ENCODE measurements at places on chromosomes 1 and 21.

GRCh38 chr1:53550201-53550741 is 91.1 kb downstream of the DMRTB1 start:
- no peak for DNase-seq

- DNase-seq = no peak
Measured at GRCh38 chr1:165365341-165365740, 8.8 kb upstream of the LMX1A start.

DNA sequence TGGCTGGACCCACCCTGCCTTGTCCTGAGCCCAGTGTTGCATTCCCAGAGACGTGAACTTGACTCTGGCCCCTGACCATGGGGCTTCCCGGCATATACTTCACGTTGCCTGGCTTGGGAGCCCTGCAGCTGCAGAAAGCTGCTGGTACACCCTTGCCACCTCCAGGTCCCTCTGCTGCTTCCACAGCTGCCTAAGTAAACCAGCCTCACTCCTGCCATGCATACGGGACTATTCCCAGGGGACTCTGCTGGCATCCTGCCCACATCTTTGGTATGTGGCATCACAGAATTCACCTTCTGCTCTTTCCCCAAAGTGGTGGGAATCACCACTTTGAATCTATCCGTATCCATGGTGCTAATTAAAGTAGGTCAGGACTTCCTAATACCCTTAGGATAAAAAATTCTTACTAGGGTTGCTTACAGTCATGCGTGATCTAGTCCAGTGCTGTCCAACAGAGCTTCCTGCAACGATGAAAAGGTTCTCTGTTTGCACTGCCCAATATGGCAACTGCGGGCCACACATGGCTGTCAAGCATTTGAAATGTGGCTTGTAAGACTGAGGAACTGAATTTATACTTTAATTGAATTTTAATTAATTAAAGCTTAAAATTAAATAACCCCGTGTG is 203.0 kb downstream of the GRIK3 start:
- no peak for DNase-seq

- no peak for DNase-seq
Measured at GRCh38 chr1:210883821-210884220, 250.1 kb downstream of the KCNH1 start.

- no peak for DNase-seq
Measured at GRCh38 chr1:15959424-15959823, 16.5 kb downstream of the ZBTB17 start.

GRCh38 chr1:93686504-93687250 is 5.0 kb upstream of the BCAR3 start:
- DNase-seq = no peak

DNA sequence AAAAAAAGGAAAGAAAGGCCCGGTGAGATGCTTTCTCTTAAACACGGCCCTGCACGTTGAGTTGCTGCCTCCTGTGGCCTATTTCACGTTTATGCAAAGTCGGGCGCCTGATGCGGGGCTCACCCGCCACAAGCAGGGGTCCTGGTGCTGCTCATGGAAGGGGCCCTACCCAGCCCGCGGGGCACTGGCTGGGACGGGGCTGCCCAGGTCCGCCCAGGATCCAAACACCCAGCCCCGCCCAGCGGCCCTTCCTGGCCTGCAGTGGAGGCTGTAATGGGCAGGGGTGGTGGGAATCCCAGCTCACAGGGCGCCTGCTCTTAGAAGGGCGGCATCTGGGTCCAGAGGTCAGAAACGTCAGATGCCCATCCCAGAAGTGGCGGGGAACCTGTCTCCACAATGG is 1.6 kb downstream of the COL6A2 start:
- DNase-seq = no peak

DNA sequence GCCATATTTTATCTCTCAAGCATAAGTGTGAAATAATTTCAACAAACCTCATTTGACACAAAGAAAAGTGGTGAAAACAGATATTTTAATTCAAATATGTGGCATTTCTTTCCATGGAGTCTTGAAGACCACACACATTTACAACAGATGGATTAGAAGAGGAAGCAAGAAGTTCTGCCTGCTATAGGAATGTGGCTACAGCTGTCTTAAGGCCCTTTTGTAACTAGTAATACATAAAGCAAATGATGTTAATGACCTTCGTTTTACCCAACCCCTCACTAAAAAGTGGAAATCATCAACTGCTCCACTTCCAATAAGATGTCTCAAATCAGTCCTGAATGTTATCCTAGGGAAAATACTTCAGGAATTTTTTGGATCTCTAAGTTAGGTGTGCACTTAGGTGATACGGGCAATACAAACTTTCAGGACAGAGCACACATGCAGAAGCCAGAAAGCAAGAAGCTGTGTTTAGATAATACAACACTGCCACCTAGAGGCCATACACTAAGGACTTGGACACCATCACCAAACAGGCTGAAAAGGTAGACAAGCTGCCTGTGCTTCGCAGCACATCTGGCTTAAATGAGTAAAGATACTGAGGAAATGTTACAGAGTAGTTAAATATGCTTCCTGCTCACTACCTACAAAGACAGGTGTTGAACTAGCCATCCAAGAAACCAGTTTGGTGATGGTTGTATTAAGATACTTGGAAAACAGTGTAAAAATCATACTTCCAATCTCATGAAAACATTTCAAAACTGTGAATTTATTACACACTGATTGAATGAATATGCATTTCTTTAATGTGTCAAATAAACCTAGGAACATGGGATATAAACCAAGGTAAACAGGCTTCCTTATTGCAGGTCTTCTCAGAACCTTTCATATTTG is 24.4 kb downstream of the RRAGC start:
- DNase-seq = no peak

- no peak for DNase-seq
Measured at GRCh38 chr1:219405531-219406331, 207.2 kb downstream of the ZC3H11B start.

GRCh38 chr21:30979054-30979453 is 59.2 kb downstream of the KRTAP19-8 start:
- DNase-seq = no peak

DNA sequence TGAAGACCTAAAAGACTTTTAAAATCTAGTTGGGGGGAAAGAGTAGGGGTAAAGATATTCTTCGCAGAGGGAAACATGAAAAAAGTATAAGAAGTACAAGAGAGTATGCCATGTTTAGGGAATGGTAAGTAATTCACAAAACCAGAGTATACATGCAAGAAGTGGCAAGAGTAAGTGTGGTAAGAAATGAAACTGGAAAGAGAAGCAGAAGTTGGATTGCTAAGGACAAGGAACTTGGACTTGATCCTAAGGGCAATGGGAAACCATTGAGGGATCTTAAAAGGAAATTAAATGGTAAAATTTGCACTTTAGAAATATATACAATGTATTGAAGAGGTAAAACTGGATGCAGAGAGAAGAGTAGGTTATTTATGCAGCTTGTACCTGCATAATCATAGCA is 9.2 kb upstream of the ZNF644 start:
- DNase-seq = no peak

GRCh38 chr1:237740846-237741245 is 149.9 kb downstream of the ZP4 start:
- no peak for DNase-seq

DNA sequence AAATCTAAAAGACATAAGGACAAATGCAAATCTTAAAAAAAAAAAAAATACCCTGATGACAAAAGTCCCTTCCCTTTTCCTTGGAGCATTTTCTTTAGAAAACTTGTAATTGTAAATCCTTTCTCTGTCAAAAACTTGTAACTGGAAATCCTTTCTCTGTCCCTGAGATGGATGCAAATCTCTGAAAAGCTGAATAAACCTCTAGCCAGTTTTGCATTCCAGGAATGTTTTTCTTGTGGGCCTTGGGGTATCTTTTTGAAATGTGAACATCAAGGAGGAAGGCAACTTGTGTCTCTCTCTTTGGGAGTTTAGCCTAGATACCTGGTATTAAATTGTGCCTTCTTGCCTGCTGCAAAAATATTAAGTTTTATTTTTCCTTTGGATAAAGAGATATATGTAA is 305.3 kb downstream of the KCNT2 start:
- DNase-seq = no peak

DNA sequence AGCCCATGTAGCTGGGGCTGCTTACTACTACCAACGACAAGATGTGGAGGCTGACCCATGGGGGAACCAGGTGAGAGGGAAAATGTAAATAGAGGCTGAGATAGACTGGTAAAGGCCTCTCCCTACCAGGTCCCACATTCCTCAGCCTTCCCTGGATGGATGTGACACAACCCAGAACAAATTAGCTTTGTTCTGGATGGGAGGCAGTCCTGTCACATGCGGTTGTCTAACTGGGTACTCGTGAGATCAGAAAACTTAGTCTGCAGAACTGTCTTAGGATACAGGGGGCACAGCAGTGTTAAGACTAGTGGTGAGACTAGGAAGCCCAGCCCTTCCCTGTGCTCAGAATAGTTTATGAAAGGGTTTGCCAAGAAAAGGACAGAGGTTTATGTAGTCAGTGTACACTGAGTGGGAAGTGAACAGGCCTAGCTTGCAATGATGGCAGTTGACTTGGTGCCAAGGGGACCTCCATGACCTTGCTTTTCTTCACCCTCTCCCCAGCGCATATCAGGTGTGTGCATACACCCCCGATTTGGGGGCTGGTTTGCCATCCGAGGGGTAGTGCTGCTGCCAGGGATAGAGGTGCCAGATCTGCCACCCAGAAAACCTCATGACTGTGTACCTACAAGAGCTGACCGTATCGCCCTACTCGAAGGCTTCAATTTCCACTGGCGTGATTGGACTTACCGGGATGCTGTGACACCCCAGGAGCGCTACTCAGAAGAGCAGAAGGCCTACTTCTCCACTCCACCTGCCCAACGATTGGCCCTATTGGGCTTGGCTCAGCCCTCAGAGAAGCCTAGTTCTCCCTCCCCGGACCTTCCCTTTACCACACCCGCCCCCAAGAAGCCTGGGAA is 8.4 kb downstream of the MMACHC start:
- no peak for DNase-seq

GRCh38 chr21:17451364-17451891 is 61.4 kb upstream of the CXADR start:
- no peak for DNase-seq

DNA sequence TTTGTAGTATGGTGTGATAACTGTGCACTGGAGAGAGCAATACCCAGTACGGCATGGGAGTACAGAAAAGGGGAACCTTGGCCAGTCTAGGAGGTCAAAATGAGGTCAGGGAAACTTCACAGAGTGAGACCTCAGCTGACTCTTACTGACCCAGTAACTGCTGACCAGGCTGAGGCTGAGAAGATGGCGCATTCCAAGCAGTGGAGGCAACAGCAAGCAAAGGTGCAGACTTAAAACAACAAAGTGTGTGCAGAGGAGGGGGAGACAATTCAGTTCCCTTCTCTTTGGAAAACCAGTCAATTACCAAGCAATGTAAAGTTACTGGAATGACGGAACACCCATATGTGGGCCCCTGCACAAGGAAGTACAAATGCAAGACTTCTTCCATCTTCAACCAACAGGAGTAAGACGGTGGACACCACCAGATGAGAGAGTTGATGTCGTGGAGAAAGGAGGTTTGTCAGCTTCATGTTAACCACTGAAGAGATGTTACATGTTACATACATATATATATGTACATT is 54.6 kb upstream of the PRDX6 start:
- DNase-seq = no peak

DNA sequence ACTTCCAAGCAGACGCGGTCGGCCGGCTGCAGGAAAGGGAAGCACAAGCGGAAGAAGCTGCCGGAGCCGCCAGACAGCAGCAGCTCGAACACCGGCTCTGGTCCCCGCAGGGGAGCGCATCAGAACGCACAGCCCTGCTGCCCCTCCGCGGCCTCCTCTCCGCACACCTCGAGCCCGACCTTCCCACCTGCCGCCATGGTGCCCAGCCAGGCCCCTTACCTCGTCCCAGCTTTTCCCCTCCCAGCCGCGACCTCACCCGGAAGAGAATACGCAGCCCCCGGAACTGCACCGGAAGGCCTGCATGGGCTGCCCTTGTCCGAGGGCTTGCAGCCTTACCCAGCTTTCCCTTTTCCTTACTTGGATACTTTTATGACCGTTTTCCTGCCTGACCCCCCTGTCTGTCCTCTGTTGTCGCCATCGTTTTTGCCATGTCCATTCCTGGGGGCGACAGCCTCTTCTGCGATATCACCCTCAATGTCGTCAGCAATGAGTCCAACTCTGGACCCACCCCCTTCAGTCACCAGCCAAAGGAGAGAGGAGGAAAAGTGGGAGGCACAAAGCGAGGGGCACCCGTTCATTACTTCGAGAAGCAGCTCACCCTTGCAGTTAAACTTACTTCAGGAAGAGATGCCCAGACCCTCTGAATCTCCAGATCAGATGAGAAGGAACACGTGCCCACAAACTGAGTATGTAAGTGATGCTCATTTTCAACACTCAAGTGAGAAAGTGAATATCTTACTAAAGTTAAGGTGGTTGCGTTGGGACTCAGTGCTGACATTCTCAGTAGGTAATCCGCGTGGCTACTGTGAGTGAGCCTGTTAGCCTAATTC is 25.5 kb downstream of the UTS2 start:
- DNase-seq = peak; percentile 15
